Cortex of kidney (tissue), 1 donor: ENCODE measurements at places on chromosomes 4 and X.

- no peak for DNase-seq
These were observed 136.3 kb upstream of the PSAPL1 start for GRCh38 chr4:7571001-7571400.

GRCh38 chrX:25941087-25941486 lies 197.1 kb upstream of the MAGEB18 start:
- DNase-seq, result no peak

DNA sequence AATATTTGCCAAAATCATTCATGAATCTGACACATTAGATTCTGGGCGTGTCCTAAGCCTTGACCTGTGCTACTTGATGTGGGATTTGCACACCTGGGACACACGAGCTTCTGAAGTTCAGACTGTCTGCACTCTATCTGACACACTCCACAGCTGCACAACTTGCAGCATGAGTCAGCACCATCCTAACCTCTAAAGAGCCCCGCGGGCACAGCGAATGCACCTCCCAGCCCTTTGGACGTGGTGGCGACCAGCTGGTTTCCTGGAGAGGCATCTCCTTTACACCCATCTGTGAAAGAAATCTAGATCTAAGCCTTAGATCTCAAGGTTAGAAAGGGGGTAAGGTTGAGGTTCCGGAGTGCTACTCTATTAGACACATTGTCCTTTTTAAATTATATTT lies 69.2 kb downstream of the SORBS2 start:
- DNase-seq, result no peak

- no peak for DNase-seq
These were observed 10.1 kb upstream of the AFAP1 start for GRCh38 chr4:7949759-7950158.

DNA sequence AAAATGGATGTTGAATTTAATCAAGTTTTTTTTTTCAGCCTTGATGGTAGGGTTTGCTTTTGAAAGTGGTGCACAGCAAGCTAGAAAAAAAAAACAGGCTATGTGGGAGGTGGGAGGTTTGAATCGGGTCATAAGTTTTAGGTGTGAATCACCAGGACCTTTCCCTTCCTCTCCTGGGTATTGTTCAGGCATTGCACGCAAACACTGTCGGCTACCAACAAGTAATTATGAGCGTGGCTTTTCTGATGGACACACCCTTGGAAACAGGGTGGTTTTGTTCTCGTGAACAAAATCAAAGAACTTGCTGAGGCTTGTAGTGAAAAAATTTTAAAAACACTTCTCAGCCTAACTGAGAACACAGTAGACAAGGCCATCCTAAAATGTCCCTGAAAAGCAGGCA lies 18.1 kb downstream of the PIR start:
- DNase-seq, result no peak
